Activated T-cell treated with anti-CD3 and anti-CD28 coated beads, Interleukin-2, amount 50 U/mL, for 24 hours (primary cell): ENCODE measurements at places on chromosomes 11 and 22.

GRCh38 chr11:96464700-96465307 lies 75.0 kb downstream of the JRKL start:
- peak overlapping the region; percentile 54 for H3K4me3 ChIP-seq
- peaks cover 4% of the 10 kb centered on the region for H3K27me3 ChIP-seq
- no peak for DNase-seq
- no peaks in the 10 kb centered on the region for H3K36me3 ChIP-seq

DNA sequence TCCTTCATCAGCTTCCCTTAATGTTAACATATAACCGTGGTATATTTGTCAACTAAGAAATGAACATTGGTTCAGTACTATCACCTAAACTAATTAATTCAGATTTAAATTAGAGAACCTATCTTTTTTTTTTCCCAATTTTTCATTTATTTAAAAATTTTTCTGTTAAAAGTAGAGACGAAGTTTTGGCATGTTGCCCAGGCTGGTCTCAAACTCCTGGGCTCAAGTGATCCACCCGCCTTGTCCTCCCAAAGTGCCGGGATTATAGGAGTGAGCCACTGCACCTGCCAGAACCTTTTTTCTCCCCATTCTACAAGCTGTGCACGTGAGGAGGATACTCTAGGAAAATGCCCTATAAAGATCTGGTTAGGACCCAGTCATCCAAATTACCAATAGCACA lies 3.6 kb downstream of the EI24 start:
- no peak for DNase-seq
- peaks cover 33% of the 10 kb centered on the region for H3K4me1 ChIP-seq
- no peaks in the 10 kb centered on the region for H3K27me3 ChIP-seq
- H3K36me3 ChIP-seq, result peaks cover 74% of the 10 kb centered on the region
- no peak overlapping the region for H3K27ac ChIP-seq
- no peak overlapping the region for H3K4me3 ChIP-seq

GRCh38 chr22:45422237-45422983 lies 8.9 kb downstream of the RIBC2 start:
- no peak overlapping the region for H3K27ac ChIP-seq
- no peaks in the 10 kb centered on the region for H3K4me1 ChIP-seq
- no peak overlapping the region for H3K4me3 ChIP-seq
- H3K27me3 ChIP-seq, result no peaks in the 10 kb centered on the region

DNA sequence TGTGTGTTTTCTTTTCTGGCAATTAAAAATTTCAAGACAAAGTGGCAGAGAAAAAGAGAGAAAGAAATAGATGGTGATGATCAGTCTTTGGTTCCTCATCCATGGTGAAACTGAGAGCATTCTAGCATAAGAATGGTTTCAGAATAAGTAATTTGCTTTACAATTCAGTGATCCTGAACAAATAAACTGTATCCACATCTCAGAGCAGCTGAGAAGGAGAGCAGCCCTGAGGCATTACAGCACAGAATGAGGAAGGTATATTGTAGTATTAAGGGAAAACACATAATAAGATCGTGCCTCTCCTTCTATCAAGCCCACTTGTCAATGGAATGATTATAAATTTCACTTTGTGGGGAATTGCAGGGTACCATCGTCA lies 17.4 kb downstream of the LUZP2 start:
- DNase-seq, result no peak
- no peaks in the 10 kb centered on the region for H3K4me1 ChIP-seq
- no peak overlapping the region for H3K4me3 ChIP-seq
- H3K27me3 ChIP-seq, result no peaks in the 10 kb centered on the region

GRCh38 chr22:20940186-20940651 lies 23.0 kb downstream of the CRKL start:
- H3K27ac ChIP-seq, result peak overlapping the region; percentile 16
- H3K36me3 ChIP-seq, result peaks cover 85% of the 10 kb centered on the region
- no peak for DNase-seq
- H3K4me1 ChIP-seq, result peaks cover 75% of the 10 kb centered on the region
- no peak overlapping the region for H3K4me3 ChIP-seq
